ENCODE measurements at places on chromosomes 5 and 9. TPM values are rescaled to one million over a fixed set of nuclear protein-coding genes. Genes with fewer than 3 reads are reported as not detected.

The SPZ1 gene
- total RNA-seq, result not detected

The FAM53C gene
- 26.6 TPM for total RNA-seq

The PCDHA4 gene
- not detected for total RNA-seq

The TAS2R1 gene
- total RNA-seq, result not detected

The WDR38 gene
- not detected for total RNA-seq

The GBGT1 gene
- total RNA-seq, result 14.8 TPM

The COL15A1 gene
- 0.31 TPM for total RNA-seq

The RALGDS gene
- 76.9 TPM for total RNA-seq

The FAT2 gene
- total RNA-seq, result not detected

The C5 gene
- 2.9 TPM for total RNA-seq

The CAMLG gene
- 24.6 TPM for total RNA-seq

The TICAM2 gene
- total RNA-seq, result 1.9 TPM

The ELOVL7 gene
- not detected for total RNA-seq

The ZNF300 gene
- total RNA-seq, result 1.9 TPM

The ANKRD33B gene
- 0.46 TPM for total RNA-seq

The ENTPD2 gene
- not detected for total RNA-seq

The SLC27A4 gene
- total RNA-seq, result 6.4 TPM

Measured in naive thymus-derived CD4-positive, alpha-beta T cell (primary cell).